ENCODE measurements at places on chromosomes 5 and 9.

DNA sequence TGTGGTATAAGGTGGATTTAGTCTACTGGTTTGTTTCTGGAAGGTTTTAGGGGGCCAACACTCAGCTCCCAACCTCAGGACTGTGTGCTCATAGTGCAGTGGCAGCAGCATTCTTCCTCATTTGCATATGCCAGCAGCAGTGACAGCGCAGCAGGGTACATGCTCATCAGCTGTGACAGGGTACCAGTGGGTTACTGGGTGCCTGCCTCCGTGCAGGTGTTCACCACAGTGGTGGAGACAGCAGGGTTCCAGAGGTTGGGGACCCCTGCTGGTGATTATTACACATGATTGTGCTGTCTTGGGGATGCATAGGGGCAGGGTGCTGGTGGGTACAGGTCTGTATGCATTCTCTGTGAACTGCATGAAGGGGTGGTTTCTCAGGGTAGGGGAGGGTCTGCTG, 45.5 kb upstream of the IFNE start:
- no peak for DNase-seq

- DNase-seq: no peak
Measured at GRCh38 chr9:91577633-91578061, 154.0 kb upstream of the NFIL3 start.

DNA sequence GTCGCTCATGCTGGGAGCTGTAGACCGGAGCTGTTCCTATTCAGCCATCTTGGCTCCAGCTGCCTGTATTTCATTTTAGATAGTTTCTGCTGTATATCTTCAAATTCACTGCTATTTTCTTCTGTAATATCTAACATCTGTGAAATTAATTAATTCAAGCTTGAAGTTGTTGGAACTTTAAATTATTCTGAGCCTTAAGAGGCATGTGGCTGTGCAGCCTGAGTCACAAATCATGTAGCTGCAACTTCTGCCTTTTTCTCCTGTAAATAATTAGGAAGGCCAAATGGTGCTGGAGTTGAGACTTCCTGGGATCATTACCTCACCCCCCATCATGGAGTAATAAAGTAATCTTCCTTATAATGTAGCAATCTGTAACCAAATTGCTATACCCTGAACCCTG, 183.3 kb upstream of the PCSK5 start:
- DNase-seq: no peak

DNA sequence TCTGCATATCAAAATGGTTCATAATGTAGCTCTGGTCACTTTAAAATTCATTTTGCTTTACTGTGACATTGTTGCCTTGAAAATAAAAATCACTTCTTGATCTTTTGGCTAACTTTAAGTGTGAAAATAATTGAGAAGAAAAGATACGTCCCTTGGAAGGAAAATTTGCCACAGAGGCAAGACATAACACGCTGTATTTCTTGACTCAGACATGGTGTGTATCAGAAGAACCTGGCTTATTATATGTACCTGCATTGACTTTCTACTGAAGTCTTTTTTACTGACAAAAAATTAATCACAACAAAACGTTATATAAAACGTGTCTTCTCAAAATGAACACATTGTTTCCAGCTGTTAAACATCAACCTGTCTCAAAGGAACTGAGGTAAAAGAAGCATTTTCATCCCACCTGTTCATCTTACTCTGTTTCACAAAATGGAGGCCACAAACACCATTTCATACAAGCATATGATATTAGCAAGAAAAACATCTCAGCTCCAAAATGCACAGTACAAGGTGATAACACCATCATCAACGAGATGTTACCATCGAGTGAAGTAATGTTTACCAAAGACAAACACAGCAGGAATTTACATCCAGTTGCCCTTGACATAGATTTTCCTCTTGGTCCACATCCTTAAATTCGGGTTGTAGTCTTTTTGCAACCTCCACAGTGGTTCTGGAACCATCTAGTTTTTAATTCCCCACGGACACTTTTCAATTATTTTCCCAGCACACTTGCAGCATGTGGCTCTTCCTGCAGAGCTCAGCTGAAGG, 179.9 kb downstream of the GLIS3 start:
- DNase-seq: no peak

DNA sequence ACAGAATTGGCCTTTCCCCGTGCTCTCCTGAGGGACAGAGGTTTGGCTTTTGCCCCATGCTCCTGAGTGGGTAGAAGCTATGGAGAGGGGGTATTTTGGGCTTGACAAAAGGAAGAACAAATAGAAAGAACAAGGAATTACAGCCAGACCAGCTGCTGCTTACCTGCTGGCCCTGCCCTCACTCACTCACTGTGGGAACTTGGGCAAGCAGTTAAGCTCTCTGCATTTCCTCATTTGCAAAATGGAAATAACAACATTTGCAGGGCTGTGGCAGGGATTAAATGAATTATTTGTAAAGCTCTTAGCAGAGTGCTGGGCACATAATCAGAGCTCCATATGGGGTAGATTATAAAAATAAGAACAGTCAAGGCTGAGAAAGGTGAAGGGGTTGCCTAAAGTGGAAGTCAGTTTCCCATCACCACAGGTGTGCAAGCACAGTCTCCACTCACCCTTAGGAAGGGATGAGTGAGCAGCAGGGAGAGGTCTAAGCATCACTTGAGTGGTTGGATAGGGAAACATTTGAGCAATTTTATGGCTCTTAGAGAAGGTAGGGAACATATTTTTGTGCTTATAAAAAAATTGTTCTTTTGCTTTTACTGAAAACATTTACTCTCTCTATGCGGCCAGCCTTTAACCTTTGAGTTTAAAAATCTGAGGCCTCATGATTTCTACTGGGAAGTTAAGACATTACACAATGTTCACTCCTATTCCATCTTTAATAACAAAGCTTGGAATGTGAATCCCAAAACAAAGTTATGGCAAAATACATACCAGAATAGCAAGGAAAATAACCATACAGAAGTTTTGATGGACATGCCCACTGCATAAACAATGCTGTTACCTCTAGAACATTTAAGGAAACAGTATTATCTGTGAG, 42.8 kb upstream of the LHFPL2 start:
- no peak for DNase-seq

GRCh38 chr9:126623667-126624478, 10.1 kb downstream of the LMX1B start:
- no peak for DNase-seq

DNA sequence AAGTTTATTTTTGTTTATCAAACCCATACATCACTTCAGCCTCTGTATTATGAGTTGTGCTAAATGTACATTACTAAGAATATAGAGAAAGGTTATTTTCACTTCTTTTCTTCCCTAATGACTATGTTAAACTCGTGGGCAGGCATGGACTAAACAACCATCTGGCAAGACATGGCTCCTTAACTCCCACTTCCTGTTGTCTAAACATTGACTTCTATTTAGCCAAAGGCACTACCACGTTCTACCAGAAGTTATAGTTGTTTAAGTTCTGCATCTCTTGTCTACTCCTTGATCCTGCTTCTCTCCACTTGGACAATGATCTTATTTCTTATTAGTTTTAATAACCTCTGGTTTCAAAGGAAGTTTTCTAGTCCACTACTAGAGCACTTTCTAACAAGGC, 136.1 kb downstream of the MACIR start:
- DNase-seq: no peak

GRCh38 chr9:19371942-19372341, 8.1 kb downstream of the RPS6 start:
- DNase-seq: no peak

DNA sequence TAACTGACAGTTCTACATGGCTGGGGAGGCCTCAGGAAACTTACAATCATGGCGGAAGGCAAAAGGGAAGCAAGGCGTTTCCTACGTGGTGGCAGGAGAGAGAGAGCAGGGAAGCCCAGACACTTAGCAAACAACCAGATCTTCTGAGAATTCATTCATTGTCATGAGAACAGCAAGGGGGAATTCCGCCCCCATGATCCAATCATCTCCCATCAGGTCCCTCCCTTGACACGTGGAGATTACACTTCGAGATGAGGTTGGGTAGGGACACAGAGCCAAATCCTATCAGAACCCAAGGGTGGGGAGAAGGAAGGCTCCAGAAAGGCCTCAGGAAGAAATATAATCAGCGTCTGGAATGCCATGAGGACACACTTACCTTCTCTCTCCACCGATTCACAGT, 34.3 kb downstream of the KIF4B start:
- DNase-seq: no peak

- no peak for DNase-seq
Measured at GRCh38 chr5:32538031-32538547, 47.3 kb upstream of the SUB1 start.

Data from stimulated activated CD4-positive, alpha-beta T cell treated with anti-CD3 and anti-CD28 coated beads, TNF-alpha, amount 100 ng/mL, for 1 hour (primary cell).